GM13977 (cell line): ENCODE measurements at places on chromosomes 5 and 9.

DNA sequence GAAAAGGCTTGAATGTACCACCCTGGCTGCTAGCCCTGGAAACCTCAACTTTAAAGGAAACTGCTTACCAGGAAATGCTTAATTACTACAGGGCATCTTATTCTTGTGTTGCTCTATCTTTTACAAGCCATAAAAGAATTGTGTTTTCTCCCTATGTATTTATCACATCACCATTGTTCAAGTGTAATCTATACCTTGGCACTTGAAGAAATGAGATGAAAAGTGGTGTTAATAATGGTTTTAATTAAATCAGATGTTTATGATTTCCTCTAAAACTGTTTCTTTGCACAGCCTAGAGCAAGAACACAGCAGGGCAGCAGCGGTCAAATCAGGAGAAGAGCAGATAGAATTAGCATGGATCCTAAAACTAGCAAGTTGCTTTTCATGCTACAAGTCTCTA, 131.8 kb upstream of the RGMB start:
- no peak for DNase-seq

GRCh38 chr9:98742325-98743280, 33.9 kb upstream of the GABBR2 start:
- DNase-seq: no peak

DNA sequence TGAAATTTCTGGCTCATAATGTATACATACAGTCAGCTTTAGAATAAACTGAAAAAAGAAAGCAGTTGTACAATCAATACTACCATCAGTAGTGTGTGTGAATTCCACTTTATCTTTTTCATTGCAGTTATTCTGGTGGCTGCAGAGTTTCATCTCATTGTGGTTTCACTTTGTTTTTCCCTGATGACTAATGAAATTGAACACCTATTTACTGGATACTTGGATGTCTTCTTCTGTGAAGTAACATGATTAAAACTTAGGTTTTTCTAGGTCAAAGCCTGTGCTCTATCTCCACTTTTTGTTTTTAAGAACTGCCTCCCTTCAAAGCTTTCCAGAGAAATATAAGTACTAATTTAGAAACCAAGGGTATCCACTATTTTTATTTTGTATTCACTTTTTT, 174.3 kb downstream of the TRPM3 start:
- no peak for DNase-seq

DNA sequence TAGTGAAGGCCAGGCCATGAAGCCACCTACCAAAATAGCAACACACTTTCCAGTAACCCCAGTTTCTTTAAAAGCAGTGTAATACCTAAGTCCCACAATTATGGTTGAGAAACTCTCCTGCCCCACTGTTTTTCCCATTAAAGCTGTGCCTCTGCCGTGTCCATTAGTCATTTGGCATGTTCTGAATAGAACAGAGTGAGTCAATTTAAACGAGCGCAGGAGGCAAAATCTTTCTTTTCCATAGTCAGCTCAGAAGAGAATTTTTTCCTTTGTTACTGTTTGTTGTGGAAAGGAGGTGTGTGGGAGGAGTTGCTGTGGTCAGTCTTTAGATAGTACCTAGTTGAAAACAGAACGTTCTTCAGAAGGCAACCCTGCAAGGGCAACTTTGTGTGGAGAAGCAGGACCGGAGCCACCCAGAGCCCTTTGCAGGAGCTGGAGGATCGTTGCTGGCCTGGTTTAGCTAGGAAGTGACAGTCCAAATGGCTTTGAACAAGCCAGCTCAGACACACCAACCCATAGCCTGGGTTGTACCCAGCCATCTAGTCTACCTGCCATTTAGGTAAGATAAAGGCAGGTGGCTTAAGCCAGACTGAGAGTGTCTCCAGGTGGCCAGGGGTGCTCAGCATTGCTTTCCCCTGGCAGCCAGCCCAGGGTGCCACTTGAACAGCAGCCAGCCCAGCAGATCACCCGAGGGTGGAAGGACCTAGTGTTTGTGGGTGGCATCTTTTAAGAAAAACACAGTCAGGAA, 30.4 kb downstream of the GADD45G start:
- DNase-seq: no peak

- DNase-seq: peak; percentile 72
Observed at GRCh38 chr9:131739133-131739958, 530 bp downstream of the RAPGEF1 start.

GRCh38 chr9:133839822-133840329, 101.7 kb upstream of the SARDH start:
- no peak for DNase-seq

GRCh38 chr5:153513156-153513555, 22.7 kb downstream of the GRIA1 start:
- no peak for DNase-seq

DNA sequence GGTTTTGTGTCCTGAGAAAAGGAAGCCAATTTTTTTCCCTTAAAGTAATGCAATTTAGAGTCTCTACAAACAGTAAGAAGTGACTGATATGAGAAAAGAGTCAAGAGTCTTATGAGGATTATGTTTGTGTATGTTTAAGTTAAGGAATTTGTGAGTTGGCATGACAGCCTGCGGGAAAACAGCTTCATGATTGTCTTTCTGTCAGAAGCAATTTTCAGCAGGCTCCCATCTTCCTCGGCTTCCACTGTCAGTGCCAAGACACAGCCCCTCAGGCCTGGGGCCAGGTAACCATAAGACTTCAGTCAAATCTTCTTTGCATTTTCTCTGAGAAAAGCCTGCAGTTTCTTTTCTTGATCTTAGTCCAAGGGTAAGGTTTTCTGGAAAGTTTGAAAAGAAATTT, 17.0 kb upstream of the SELENOP start:
- DNase-seq: no peak
